ENCODE measurements at places on chromosomes 3 and 15.
A peak's percentile ranks its signal among the peaks of the same experiment; 100 is the strongest.

DNA sequence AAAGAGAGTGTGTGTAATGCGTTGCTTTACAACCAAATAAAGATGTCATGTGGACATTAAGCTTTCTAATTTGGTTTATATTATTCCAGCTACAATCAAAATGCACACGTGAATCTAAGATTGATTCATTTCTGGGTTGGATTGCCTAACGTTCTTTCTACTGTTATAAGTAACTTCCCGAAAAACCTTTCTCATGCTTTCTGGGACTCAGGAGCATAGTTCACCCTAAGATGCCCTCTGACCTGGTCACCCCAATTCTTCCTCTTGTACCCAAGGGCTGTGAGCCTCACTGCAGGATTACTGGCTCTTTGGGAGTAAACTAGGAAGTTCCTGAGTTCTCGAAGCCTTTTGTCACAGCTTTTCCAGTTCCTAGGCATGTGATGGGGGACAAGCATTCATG, 12.7 kb upstream of the LMCD1 start:
- no peaks in the 10 kb centered on the region for H3K27me3 ChIP-seq
- no peaks in the 10 kb centered on the region for H3K36me3 ChIP-seq
- H3K4me1 ChIP-seq: no peaks in the 10 kb centered on the region
- H3K27ac ChIP-seq: no peak overlapping the region
- no peak for DNase-seq

DNA sequence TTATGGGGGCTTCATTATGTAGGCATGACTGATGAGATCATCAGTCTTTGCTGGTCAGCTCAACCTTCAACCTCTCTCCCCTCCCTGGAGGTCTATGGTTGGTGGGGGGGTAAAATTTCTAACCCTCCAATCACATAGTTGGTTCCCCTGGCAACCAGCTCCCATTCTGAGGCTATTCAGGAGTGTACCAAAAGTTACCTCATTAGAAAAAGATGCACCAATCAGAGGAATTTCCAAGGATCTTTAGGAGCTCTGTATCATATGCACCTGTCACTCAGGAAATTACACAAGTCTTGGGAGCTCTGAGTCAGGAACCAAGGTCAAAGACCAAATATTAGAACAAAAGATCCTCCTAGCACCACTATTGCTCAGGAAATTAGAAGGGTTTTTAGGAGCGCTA, 21.4 kb upstream of the LEO1 start:
- no peak for DNase-seq
- H3K27ac ChIP-seq: no peak overlapping the region
- no peaks in the 10 kb centered on the region for H3K27me3 ChIP-seq
- no peak overlapping the region for H3K4me3 ChIP-seq
- no peaks in the 10 kb centered on the region for H3K36me3 ChIP-seq

GRCh38 chr3:2873986-2874385, 236.2 kb downstream of the IL5RA start:
- no peaks in the 10 kb centered on the region for H3K36me3 ChIP-seq
- H3K4me1 ChIP-seq: no peaks in the 10 kb centered on the region
- H3K4me3 ChIP-seq: no peak overlapping the region
- no peak overlapping the region for H3K27ac ChIP-seq
- DNase-seq: no peak
- H3K27me3 ChIP-seq: no peaks in the 10 kb centered on the region

GRCh38 chr3:32082721-32083120, 23.7 kb upstream of the GPD1L start:
- no peak for DNase-seq
- H3K4me1 ChIP-seq: no peaks in the 10 kb centered on the region
- no peaks in the 10 kb centered on the region for H3K27me3 ChIP-seq
- H3K27ac ChIP-seq: no peak overlapping the region

DNA sequence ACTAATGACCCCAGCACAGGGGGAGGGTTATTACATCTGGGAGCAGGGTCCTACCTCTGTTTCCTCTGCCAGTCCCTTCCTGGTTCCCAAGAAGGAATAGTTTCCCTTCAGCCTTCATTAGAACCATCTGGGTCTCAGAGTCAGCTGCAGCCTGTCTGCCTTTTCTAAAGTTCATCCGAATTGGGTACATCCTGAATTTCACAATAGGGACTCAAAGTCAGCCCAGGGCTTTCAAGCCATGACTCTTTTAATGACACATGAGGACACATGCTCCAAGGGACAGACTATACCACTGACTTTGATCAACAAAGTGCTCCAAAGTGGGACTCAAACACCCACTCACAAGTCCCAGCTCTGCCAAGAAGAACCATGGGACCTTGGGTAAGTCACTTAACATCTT, 12.7 kb upstream of the CRABP1 start:
- no peaks in the 10 kb centered on the region for H3K27me3 ChIP-seq
- H3K4me1 ChIP-seq: no peaks in the 10 kb centered on the region
- no peak overlapping the region for H3K4me3 ChIP-seq

DNA sequence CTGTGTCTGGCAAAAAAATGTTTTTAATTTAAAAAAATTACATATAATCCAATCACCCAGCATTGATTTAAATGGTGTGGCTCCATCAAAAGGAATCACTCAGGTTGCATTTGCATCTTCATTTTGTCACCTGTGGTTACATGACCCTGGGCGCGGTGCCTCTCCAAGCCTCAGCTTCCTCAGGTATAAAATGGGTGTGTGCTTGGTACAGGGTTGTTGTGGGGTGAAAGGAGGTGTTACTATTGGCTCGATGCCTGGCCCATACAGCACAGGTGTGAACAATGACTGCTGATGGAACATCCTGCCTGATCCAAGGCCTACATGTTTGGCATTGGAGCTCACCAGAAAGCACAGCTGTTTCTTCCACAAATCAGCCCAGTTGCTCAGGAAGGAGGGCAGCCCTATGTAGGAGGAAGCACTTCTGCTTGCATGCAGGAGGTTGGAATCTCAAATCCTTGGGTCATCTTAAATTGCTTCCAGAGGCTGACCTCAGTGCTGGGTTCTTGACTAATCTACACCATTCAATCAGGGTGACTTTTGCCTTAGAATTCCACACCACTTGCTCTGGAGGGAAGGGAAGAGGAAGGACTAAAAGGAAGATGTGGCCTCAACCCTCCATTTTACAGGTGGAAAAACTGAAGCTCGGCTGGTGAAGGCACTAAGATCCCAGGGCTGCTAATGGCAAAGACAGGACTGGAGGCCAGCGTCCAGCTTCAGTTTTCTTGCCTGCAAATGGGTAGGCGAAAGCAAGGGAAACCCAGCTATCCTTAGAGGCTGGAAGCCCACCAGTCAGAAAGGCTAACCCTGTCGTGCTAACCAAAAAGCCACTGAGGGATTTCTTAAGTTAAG, 31.7 kb downstream of the BHLHE40 start:
- no peak for DNase-seq
- H3K4me1 ChIP-seq: no peaks in the 10 kb centered on the region
- no peak overlapping the region for H3K27ac ChIP-seq
- no peak overlapping the region for H3K4me3 ChIP-seq
- H3K36me3 ChIP-seq: no peaks in the 10 kb centered on the region

GRCh38 chr3:67094774-67095173, 96.7 kb downstream of the KBTBD8 start:
- no peak overlapping the region for H3K27ac ChIP-seq
- no peak for DNase-seq
- no peaks in the 10 kb centered on the region for H3K4me1 ChIP-seq
- no peaks in the 10 kb centered on the region for H3K27me3 ChIP-seq
- no peak overlapping the region for H3K4me3 ChIP-seq
- no peaks in the 10 kb centered on the region for H3K36me3 ChIP-seq

GRCh38 chr15:75553659-75554058, 25.5 kb downstream of the PTPN9 start:
- DNase-seq: no peak
- no peak overlapping the region for H3K27ac ChIP-seq
- no peaks in the 10 kb centered on the region for H3K27me3 ChIP-seq
- H3K36me3 ChIP-seq: no peaks in the 10 kb centered on the region

GRCh38 chr15:48190932-48191573, 412 bp upstream of the CTXN2 start:
- H3K4me3 ChIP-seq: no peak overlapping the region
- H3K27ac ChIP-seq: no peak overlapping the region
- no peaks in the 10 kb centered on the region for H3K27me3 ChIP-seq
- H3K4me1 ChIP-seq: no peaks in the 10 kb centered on the region

DNA sequence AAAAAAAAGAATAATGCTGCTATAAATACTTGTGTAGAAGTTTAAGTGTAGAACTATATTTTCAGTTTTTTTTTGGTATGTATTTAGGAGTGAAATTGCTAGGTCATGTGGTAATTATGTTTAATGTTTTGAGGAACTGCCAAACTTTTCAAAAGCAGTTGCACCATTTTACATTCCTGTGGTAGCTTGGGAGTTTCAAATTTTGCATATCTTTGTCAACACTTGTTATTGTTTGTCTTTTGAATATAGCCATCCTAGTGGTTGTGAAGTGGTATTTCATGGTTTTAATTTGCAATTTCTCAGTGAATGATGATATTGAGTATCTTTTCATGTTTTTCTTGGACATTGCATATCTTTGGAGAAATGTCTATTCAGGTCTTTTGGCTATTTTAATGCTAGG, 30.4 kb downstream of the SKIL start:
- DNase-seq: no peak
- no peaks in the 10 kb centered on the region for H3K4me1 ChIP-seq
- H3K4me3 ChIP-seq: no peak overlapping the region
- H3K27ac ChIP-seq: no peak overlapping the region
- H3K27me3 ChIP-seq: no peaks in the 10 kb centered on the region

DNA sequence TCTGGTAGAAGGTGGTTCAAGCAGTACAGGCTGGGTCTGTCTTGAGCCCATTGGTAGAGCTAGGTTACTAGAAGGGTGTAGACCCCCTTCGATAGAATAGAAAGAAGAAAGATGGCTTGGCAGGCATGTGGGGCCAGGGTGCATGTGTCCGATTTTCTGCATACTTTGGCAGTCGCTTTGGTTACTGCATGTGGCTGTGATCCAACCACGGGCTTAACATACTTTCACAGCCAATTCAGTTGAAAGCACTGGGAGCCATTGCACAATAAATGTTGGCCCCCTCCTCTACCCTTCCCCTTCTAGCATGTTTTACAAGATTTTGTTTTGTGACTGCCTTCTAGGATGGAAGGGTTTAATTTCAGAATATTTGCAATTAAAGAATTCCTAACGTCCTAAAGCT, 7.2 kb downstream of the ARID3B start:
- no peak for DNase-seq
- no peak overlapping the region for H3K4me3 ChIP-seq
- H3K27me3 ChIP-seq: no peaks in the 10 kb centered on the region

GRCh38 chr3:132978464-132978863, 59.7 kb upstream of the TMEM108 start:
- H3K4me1 ChIP-seq: no peaks in the 10 kb centered on the region
- no peaks in the 10 kb centered on the region for H3K36me3 ChIP-seq
- no peaks in the 10 kb centered on the region for H3K27me3 ChIP-seq
- H3K4me3 ChIP-seq: no peak overlapping the region
- no peak for DNase-seq

DNA sequence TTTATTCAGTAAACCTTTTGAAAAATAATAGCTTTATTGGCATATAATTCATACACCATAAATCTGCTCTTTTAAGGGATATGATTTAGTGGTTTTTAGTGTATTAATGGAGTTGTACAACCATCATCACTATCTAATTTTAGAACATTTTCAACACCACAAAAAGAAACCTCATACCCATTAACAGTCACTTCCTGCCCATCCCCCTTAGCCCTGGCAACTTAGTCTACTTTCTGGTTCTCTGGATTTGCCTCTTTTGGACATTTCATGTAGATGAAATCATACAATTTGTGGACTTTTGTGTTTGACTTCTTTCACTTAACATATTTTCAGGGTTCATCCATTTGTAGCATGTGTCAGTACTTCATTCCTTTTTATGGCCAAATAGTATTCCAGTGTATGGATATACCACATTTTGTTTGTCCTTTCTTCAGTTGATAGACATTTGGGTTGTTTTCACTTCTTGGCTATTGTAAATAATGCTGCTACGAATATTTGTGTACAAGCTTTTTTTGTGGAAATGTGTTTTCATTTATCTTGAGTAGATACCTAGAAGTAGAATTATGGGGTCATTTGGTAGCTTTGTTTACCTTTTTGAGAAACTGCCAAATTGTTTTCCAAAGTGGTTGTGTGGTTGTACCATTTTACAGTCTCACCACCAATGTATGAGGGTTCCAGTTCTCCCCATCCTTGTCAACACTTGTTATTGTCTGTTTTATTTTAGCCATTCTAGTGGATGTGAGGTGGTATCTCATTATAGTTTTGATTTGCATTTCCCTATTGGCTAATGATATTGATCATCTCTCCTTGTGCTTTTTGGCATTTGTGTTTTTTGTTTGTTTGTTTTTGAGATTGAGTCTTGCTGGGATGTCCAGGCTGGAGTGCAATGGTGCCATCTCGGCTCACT, 45.8 kb downstream of the SMAD3 start:
- no peak overlapping the region for H3K4me3 ChIP-seq
- H3K36me3 ChIP-seq: no peaks in the 10 kb centered on the region
- peak; percentile 59 for DNase-seq
- H3K27ac ChIP-seq: peak overlapping the region; percentile 7
- H3K27me3 ChIP-seq: no peaks in the 10 kb centered on the region

DNA sequence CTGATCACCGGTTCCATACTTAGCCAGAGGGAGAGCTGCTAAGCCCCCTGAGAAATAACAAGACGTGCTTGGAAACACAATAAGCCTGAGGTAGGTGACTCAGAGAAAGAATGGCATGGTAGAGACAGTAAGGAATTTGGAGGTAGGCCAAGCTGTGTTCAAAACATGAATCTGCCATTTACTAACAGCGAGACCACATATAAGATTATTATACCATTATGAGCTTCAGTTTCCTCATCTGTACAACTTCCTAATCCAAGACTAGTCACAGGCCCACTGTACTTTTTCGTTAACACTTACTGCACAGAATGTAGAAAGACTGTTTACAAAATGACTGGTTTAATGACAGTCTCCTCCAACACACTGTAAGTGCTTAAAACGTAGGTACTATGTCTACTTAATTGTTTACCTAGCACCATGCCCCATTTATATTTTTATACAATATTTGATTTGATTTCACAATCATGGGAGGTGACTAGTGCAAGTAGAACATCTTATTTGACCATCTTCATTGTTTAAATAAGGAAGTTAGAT, 25.7 kb downstream of the ATOSA start:
- H3K4me1 ChIP-seq: peaks cover 34% of the 10 kb centered on the region
- H3K4me3 ChIP-seq: no peak overlapping the region
- peaks cover 26% of the 10 kb centered on the region for H3K36me3 ChIP-seq
- DNase-seq: no peak
- H3K27ac ChIP-seq: no peak overlapping the region

DNA sequence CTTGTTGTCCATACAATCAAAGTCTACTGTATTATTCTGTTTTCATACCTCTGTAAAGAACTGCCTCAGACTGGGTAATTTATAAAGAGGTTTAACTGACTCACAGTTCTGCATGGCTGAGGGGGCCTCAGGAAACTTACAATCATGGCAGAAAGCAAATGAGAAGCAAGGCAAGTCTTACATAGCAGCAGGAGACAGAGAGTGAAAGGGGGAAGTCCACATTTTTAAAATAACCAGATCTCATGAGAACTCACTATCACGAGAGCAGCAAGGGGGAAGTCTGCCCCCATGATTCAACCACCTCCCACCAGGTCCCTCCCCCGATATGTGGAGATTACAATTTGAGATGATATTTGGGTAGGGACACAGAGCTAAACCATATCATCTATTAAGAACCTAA, 724.6 kb upstream of the CBLB start:
- no peak overlapping the region for H3K4me3 ChIP-seq
- DNase-seq: no peak
- H3K36me3 ChIP-seq: no peaks in the 10 kb centered on the region
- no peaks in the 10 kb centered on the region for H3K27me3 ChIP-seq
- H3K4me1 ChIP-seq: no peaks in the 10 kb centered on the region

- no peak for DNase-seq
- H3K36me3 ChIP-seq: no peaks in the 10 kb centered on the region
- no peak overlapping the region for H3K4me3 ChIP-seq
- no peak overlapping the region for H3K27ac ChIP-seq
- no peaks in the 10 kb centered on the region for H3K4me1 ChIP-seq
Observed at GRCh38 chr3:158134363-158134762, 24.5 kb downstream of the RSRC1 start.

All from MM.1S (cell line).